ENCODE measurements at places on chromosomes 2 and 18.

- no peak for DNase-seq
These were observed 21.1 kb downstream of the PROC start for GRCh38 chr2:127439343-127439742.

- DNase-seq, result no peak
These were observed 80.6 kb downstream of the EML6 start for GRCh38 chr2:54803783-54804751.

DNA sequence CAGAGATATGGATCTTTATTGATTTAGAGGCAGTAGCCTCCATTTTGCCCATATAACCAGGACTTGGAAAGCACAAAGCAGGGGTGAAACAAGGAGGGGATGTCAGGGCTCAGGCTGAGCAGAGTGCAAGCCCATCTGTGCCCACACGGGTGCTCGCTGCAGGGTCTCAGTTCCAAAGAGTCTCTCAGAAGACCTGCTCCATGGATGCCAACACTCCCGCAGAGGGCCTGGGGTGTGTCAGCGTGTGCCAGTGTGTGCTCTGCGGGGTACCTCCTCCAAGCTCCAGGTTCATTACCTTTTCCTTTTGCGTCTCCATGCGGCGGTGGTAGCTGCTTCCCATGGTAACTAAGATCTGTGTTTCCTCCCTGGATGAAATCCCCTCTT is 107.5 kb downstream of the EIPR1 start:
- no peak for DNase-seq

DNA sequence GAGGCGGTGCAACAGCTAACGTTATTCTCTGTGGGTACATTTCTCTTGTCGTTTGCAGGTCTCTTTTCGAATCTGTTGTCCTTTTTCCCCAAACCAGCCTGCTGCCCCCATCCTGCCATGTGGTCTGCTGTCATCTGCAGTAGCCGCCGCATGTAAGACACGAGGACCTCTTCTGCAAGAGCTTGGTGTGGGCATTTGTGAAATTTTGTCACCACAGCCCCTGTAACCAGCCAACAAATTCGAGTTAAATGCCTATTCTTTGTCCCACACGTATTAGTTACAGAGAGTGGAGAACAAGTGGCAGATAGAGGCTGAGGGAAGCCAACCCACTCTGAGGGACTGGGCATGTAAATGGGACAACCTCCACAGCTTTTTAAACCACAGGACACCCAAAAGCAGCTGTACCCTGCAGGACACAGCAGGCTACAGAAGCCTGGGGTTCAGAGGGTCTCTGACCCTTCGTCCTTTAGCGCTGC is 35.0 kb downstream of the ITGA6 start:
- DNase-seq, result no peak

DNA sequence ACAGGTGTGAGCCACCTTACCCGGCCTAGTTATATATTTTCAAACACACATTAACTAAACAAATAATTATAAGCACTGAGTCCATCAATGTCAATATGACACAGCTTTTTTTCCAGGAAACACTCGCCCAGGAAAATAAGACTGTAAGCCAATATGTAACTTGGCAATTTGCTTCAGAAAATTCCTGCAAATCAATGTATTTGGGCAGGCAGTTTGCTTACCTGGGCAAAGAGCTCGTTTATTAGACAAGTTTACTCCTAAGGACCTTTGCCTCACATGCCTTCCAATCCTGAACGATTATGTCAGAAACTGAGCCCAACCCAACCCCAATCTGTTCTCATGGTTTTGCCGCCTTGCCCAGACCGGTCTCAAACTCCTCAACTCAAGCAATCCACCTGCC is 34.7 kb upstream of the NDUFV2 start:
- DNase-seq, result no peak

- no peak for DNase-seq
These were observed 151.7 kb upstream of the POU3F3 start for GRCh38 chr2:104702031-104702850.

GRCh38 chr2:133296401-133296800 is 271.9 kb downstream of the NCKAP5 start:
- no peak for DNase-seq

DNA sequence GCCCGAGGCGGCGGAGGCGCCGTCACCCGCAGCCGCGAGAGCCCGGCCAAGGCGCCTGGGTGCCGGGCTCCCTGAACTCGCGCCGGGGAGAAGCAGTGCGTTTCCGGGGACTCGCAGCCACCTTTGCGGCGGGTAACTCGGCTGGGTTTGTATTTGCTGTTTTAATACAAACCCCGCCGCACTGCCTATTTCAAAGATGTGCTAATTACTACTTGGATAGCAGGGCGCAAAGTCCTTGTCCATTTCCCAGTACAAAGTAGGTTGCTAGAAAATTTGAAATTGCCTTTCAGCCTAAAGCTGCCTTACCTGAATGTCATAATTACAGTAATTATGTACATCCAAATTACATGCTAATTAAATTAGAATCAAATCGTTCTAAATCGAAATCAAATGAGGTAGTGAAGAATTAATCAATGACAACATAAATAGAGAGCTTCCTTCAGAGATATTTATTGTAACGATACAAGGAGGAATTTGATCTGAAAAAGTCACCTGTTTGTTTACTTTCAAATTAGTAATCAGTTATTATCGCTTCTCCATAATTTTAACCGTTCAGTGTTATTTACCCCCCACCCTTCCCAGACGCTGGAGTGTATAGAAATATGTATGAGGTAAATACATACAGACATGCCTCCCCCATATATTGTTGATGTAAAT is 8.1 kb downstream of the SP9 start:
- DNase-seq, result peak; percentile 41

DNA sequence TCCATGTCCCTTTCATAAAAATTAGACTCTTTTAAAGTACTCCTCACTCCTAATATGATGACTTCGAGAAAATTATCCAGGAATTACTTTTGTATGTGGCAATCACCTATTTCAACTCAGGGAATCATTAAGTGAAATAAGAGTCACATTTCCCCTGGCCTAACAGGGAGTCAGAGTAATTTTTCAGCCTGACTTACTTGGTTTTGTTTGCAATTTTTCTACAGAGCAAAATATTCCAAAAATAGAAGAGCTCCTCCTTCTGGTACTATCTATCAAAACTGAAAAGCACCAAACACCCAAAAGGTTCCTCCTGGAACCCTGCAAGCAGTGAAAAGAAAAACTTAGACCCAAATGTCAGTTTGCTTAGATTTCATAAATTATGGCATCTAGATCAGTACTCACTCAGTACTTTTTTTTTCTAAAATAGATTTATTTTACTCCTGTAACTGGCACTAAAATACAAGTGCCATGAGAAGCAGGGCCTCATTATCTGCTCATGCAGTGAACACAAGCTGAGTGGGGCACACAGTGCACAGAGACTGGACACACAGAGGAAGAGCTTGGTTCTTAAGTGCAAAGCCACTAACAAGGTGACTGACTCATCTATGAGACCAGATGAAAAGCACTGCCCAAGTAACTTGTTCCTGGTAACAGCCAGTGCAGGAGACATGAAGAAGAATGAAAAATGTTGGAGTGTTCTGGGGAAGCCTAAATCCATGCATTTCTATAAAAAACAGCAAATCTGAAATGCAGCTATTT is 28.7 kb downstream of the ACAA2 start:
- DNase-seq, result no peak

DNA sequence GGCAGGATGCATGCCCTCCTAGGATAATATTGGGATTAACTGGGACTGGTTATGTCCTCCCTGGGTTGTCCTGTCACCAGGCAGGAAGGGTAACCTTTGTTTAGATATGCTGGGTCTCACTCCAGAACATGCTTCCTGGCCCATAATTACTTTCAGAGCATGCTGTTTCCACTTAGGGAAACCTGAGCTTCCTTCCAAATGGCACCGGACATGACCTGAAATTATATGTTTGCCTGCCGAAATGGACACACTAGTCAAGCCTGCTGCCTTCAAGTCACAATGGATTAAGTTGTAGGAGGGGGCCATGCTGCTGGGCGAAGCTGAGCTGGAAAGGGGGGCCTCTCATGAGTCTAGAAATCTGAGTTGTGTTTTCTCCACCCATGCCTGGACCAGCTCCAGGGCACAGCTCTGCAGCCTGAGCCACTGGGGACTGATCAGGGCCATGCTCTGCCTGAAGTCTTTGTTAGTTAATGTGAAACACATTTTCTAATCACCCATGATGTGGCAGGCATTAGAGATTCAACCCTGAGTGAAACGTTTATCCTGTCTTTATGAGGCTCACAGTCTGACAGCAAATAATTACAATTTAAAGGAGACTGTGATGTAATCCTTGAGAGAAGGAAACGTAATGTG is 273.3 kb downstream of the TNS1 start:
- no peak for DNase-seq

DNA sequence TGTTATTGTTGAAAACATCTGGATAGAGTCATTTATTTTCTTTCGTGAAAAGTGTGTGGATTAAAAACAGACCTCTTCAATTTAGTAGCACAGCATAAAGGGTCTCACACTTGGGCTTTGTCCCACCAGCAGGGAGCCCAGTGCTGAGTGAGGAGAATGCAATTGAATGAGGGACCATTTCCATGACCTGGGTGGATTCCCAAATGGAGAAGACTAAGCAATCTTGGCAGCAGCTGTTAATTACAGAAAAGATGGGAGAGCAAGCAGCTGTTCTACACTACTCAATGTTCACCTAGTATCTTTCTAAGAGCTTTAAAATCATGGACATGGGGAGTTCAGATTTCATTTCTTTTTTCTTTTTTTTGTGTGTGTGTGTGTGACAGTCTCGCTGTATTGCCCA is 121.8 kb upstream of the FN1 start:
- no peak for DNase-seq

GRCh38 chr2:184834699-184835397 is 236.5 kb downstream of the ZNF804A start:
- no peak for DNase-seq

- no peak for DNase-seq
These were observed 25.1 kb upstream of the ALK start for GRCh38 chr2:29946505-29946904.

DNA sequence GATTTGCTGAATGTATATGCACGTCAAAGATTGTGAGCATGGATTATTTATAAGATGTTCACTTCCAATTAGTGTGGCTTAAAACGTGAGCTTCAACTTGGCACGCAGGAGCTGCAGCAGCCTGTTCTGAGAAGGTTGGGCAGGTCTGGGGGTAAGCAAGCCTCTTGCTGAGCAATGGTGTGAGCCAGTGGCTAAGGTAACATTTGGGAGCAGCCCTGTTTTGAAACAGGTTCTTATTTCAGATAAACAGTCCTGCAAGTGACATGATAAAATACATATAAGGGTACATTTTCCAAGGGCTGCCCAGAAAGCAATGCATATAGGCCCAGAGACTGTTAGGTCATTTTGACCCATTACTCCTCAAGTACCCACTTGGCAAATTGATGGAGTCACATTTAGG is 415.3 kb downstream of the ZNF521 start:
- DNase-seq, result no peak

GRCh38 chr2:50042771-50043170 is 888.5 kb upstream of the FSHR start:
- no peak for DNase-seq

GRCh38 chr18:7601246-7601615 is 34.1 kb downstream of the PTPRM start:
- DNase-seq, result no peak

- no peak for DNase-seq
These were observed 138.7 kb downstream of the CERS6 start for GRCh38 chr2:168594778-168595177.

GRCh38 chr2:127984551-127984950 is 43.3 kb downstream of the SAP130 start:
- DNase-seq, result no peak

DNA sequence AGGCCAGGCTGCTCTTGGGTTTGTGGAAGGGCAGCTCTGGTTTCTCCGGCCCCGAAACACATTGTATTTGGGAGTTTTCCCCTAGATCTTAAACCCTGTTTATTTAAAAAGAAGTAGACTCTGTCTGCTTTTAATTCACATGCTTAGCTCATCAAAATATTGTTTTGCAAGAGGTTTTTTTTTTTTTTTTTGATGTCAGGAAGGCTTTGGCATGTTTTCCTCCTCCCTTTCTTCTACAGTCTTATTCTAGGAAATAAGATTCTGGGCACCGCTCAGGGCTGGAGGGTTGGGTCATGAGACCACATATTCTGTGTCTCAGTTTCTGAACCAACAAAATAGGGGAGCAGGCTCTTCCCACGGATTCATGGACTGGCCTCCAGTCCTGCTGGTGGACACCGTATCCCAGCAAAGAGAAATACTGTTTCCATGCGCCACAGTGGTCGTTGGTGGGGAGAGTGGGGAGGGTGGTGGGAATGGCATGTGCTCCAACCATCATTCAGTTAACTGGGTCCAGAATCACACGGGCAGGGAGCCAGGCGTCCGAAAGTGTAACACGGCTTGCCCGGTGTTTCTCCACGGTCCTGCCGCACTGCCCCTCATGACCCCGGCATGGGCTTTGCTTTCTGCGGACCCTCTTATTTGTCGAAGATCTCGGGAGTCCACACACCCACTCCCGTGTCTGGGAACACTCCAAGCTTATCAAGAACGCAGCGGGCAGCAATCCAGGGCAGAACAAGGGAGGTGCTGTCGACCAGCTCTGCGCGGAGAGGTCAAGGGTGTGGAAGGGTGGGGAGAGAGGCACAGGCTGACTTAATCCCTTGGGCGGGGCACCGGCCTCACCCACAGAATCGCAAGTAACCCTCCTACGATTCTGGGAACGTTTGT is 176.7 kb downstream of the GLI2 start:
- no peak for DNase-seq

- no peak for DNase-seq
These were observed 491.6 kb downstream of the RIT2 start for GRCh38 chr18:42623935-42624334.

- no peak for DNase-seq
These were observed 240.2 kb downstream of the ALPK2 start for GRCh38 chr18:58388736-58389135.

GRCh38 chr18:44579028-44579702 is 101.5 kb upstream of the SETBP1 start:
- peak; percentile 36 for DNase-seq

DNA sequence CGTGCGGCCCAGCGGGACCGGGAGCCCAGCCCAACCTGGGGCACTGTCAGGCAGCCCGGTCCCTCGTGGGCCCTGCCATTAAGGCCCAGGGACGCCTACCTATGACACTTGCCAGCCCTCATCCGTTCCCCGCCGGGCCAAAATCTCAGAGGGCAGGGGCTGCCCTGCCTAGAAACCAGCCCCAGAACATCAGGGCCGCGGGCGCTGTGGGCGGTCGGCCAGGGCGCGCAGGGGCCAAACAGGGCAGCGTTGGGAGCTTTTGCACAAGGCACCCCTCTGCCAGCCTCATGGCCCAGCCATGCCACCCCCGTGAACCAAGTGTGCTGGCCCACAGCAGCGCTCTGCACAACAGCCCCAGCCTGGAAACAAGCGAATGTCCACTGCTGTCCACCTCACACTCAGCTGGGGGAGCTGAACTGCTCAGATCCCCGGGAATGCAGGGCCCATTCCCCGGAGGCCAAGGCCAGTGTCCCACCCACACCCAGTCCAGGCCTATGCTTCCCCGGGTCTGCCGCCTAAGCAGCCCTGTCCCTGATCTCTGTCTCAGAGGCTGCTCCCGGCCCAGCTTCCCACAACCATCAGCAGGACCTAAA is 3.5 kb upstream of the NEURL3 start:
- no peak for DNase-seq

DNA sequence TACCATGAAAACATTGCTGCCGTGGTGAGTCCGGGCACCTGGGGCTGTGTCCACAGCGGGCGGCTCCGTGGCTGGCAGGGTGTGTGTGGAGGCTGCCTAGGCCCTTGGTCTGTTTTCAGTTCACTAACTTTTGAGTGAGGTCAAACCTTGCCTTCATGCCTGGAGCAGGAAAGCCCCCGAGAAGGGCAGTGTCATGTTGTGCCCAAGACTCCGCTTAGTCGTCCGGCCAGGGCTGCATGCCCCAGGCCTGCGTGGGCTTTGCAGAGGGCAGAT is 24.1 kb downstream of the MAL start:
- no peak for DNase-seq

All from germinal center (tissue), 1 donor.